ENCODE measurements at places on chromosomes 5 and 9. TPM values are rescaled to one million over a fixed set of nuclear protein-coding genes. Genes with fewer than 3 reads are reported as not detected.
A peak's percentile ranks its signal among the peaks of the same experiment; 100 is the strongest.

DNA sequence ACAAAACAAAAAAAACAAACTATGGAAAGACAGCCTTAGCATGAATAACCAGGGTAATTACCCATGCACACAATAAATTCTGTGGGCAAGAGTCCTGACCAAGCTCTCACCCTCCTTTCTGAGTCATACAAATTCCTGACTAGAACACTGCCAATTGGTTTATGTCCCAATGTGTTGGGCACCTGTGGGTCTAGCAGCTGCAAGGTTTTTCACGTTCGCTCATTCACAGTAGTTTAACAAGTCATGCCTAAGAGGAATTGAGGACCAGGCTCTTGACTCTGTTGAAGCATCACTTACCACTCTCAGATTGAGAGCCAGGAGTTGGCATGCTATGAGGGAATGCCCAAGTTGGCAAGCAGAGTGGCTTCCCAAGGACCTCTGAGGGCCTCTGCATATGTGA is 205.5 kb upstream of the SLC24A2 start:
- H3K27ac ChIP-seq = no peak overlapping the region
- H3K4me1 ChIP-seq = peaks cover 36% of the 10 kb centered on the region
- DNase-seq = no peak
- H3K4me3 ChIP-seq = no peak overlapping the region

DNA sequence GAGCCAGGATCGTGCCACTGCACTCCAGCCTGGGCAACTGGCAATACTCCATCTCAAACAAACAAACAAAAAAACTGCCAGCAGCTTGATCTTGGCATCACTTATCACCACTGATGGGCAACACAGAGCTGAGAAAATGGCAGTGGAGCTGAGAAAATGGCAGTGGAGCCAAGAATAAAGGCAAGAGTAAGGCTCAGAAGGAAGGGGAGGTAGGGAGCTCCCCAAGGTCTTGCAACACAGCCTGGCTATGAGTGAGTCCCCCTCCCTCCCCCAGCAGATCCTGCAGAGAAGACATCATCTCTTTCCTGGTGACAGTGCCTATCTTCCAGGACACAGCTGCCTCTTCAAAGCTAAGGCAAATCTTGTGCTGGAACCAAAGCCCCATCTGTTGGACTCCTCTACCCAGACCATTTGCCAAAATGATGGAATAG is 70.3 kb downstream of the UGCG start:
- H3K4me1 ChIP-seq = peaks cover 14% of the 10 kb centered on the region
- H3K27ac ChIP-seq = no peak overlapping the region
- H3K36me3 ChIP-seq = no peaks in the 10 kb centered on the region

DNA sequence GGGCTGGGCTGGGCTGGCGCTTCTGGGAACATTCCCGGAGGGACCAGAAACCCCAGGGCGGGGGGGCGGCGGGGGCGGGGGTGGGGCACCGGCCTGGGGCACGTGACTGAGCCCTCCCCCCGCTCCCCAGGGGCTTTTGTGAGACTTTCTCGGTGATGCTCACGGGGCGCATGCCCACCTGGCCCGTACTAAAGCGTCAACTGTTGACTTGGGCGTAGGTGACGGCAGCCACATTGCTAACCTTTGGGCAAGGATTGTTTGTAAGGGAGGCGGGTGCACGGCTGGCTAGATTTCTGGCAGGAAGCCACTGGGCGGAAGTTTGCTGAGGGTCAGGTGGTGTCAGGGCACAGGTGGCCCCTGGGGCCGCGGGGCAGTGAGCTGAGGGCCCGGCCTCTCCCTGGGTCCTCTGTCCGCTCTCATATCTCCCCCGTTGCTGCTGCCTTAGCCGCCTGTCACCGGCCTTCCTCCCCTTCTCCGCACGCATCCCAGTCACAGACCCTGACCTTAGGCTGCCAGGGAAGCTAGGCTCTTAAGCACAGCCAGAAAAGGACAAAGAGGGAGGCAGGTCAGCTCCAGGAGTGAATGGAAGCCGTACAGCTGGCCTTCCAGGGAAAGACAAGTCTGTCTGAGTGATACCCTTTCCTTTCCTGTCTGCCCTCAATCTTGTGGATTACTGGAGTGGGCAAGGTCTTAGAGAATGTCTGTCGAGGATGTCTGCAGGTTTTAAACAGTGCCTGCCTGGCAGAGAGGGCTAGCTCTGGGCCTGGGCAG is 812 bp downstream of the CACFD1 start:
- DNase-seq = no peak
- peak overlapping the region; percentile 69 for H3K27ac ChIP-seq
- peaks cover 15% of the 10 kb centered on the region for H3K4me1 ChIP-seq
- peak overlapping the region; percentile 81 for H3K4me3 ChIP-seq

DNA sequence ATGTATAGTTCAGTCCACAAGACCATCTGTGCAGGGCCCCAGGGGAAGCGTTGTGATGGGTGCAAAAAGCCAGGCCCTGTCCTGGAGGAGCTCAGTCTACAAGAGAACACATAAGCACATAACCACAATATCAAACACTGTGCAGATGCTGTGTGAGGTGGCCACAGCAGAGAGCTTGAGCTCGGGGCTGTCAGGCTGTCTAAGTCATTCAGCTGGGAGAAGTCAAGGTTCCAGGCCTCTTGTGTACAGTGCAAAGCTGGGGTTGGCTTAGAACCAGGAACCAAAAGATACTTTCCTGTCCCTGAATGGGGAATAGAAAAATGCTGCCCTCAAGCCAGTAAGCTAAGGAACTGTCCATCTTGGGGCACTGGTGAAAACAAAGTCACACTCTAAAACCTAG is 75.0 kb downstream of the PRDM6 start:
- no peak overlapping the region for H3K4me3 ChIP-seq
- H3K27ac ChIP-seq = no peak overlapping the region
- peaks cover 4% of the 10 kb centered on the region for H3K27me3 ChIP-seq
- DNase-seq = no peak

GRCh38 chr9:33044677-33045282 is 19.7 kb downstream of the DNAJA1 start:
- H3K4me3 ChIP-seq = peak overlapping the region; percentile 80
- H3K27me3 ChIP-seq = no peaks in the 10 kb centered on the region
- no peak for DNase-seq
- H3K36me3 ChIP-seq = peaks cover 12% of the 10 kb centered on the region

GRCh38 chr9:105672711-105673234 is 10.5 kb downstream of the TAL2 start:
- H3K36me3 ChIP-seq = no peaks in the 10 kb centered on the region
- H3K4me1 ChIP-seq = no peaks in the 10 kb centered on the region
- no peak for DNase-seq
- peaks cover 19% of the 10 kb centered on the region for H3K27me3 ChIP-seq

DNA sequence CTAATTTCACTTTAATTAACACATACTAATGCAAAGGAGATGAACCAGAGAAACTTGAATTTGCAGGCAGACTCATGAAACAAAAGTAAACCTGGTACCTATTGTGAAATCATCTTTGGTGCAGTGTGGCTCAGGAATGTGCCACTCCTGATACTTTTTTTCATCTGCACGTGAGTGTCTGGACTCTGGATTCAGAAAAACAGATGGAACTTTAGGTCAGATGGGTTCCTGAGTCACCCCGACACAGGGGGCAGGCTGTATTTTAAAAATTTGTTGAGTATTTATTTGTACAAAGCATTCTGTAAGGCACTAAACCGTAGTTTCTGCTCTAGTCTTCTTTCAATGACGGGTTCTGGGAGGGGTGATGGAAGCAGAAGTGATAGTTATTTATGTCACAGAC is 52.2 kb upstream of the TUT7 start:
- H3K27me3 ChIP-seq = no peaks in the 10 kb centered on the region
- no peak for DNase-seq
- H3K4me1 ChIP-seq = peaks cover 31% of the 10 kb centered on the region
- peak overlapping the region; percentile 86 for H3K27ac ChIP-seq
- peak overlapping the region; percentile 26 for H3K4me3 ChIP-seq

- H3K27me3 ChIP-seq = no peaks in the 10 kb centered on the region
- H3K4me3 ChIP-seq = no peak overlapping the region
- H3K27ac ChIP-seq = no peak overlapping the region
- H3K4me1 ChIP-seq = peaks cover 5% of the 10 kb centered on the region
Measured at GRCh38 chr9:133904346-133905090, 87.6 kb downstream of the VAV2 start.

GRCh38 chr9:73137286-73137899 is 14.3 kb upstream of the ANXA1 start:
- no peak overlapping the region for H3K27ac ChIP-seq
- no peaks in the 10 kb centered on the region for H3K27me3 ChIP-seq
- DNase-seq = no peak
- H3K36me3 ChIP-seq = no peaks in the 10 kb centered on the region

GRCh38 chr5:93107141-93107540 is 473.9 kb downstream of the NR2F1-AS1 start:
- no peak overlapping the region for H3K27ac ChIP-seq
- no peaks in the 10 kb centered on the region for H3K27me3 ChIP-seq
- no peak overlapping the region for H3K4me3 ChIP-seq
- no peak for DNase-seq

- no peak for DNase-seq
- H3K4me1 ChIP-seq = peaks cover 32% of the 10 kb centered on the region
- H3K4me3 ChIP-seq = peak overlapping the region; percentile 91
- no peaks in the 10 kb centered on the region for H3K36me3 ChIP-seq
- H3K27ac ChIP-seq = peak overlapping the region; percentile 81
Measured at GRCh38 chr5:113293068-113293974, 141.5 kb downstream of the TSSK1B start.

- H3K36me3 ChIP-seq = no peaks in the 10 kb centered on the region
- peaks cover 3% of the 10 kb centered on the region for H3K27me3 ChIP-seq
- peaks cover 45% of the 10 kb centered on the region for H3K4me1 ChIP-seq
- DNase-seq = no peak
- peak overlapping the region; percentile 83 for H3K27ac ChIP-seq
Measured at GRCh38 chr9:136093995-136094881, 851 bp downstream of the NACC2 start.

DNA sequence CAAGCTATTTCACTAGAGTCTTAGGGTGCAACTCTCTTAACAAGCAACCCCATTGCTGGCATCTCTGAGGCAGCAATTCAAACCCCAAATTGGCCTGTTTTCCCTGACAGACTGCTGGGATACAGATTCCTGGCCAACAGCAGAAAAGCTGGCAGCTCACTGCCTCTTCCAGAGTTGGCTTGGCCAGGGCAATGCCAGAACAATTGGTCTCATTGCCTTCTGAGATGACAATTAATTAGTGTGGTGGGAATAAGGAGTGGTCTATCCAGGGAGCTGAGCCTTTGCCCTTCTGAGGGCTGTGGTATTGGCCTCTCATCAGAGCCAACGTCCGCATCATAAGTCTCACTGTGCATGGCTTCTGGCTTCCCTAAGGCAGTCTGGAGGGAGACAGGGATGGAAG is 183.2 kb downstream of the GNAQ start:
- H3K4me1 ChIP-seq = peaks cover 19% of the 10 kb centered on the region
- H3K36me3 ChIP-seq = no peaks in the 10 kb centered on the region
- H3K4me3 ChIP-seq = no peak overlapping the region
- no peak for DNase-seq

GRCh38 chr5:180603076-180603594 is 11.8 kb upstream of the SCGB3A1 start:
- H3K27ac ChIP-seq = no peak overlapping the region
- H3K4me1 ChIP-seq = no peaks in the 10 kb centered on the region
- H3K27me3 ChIP-seq = no peaks in the 10 kb centered on the region
- H3K4me3 ChIP-seq = no peak overlapping the region

DNA sequence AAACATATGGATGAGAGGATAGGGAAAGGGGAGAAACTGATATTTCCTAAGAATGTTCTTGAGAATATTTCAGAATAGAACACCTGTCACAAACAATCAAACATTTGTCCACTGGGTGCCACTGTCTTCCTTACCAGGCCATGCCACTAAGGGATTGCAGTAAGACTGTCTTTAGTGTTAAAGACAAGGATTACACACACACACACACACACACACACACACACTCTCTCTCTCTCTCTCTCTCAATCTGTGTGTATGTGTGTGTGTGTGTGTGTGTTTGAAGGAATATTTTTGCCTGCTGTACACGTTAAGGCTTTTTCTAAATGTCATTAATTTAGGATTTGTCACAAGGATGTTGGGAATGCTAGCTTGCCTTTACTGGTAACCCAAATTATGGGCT is 54.4 kb downstream of the CCDC192 start:
- H3K36me3 ChIP-seq = no peaks in the 10 kb centered on the region
- no peaks in the 10 kb centered on the region for H3K27me3 ChIP-seq
- H3K4me3 ChIP-seq = no peak overlapping the region
- H3K27ac ChIP-seq = no peak overlapping the region
- H3K4me1 ChIP-seq = peaks cover 22% of the 10 kb centered on the region

GRCh38 chr5:59272809-59273427 is 620.6 kb downstream of the PDE4D start:
- H3K4me3 ChIP-seq = peak overlapping the region; percentile 28
- H3K27me3 ChIP-seq = no peaks in the 10 kb centered on the region
- no peaks in the 10 kb centered on the region for H3K36me3 ChIP-seq
- H3K27ac ChIP-seq = peak overlapping the region; percentile 0

- no peak overlapping the region for H3K27ac ChIP-seq
- peaks cover 2% of the 10 kb centered on the region for H3K27me3 ChIP-seq
- no peak for DNase-seq
- H3K4me3 ChIP-seq = no peak overlapping the region
- no peaks in the 10 kb centered on the region for H3K4me1 ChIP-seq
Measured at GRCh38 chr5:79535477-79536192, 21.7 kb upstream of the HOMER1 start.

- no peaks in the 10 kb centered on the region for H3K4me1 ChIP-seq
- H3K36me3 ChIP-seq = no peaks in the 10 kb centered on the region
- no peak overlapping the region for H3K27ac ChIP-seq
- peaks cover 10% of the 10 kb centered on the region for H3K27me3 ChIP-seq
- no peak overlapping the region for H3K4me3 ChIP-seq
Measured at GRCh38 chr9:135326633-135327152, 152.9 kb upstream of the PPP1R26 start.

GRCh38 chr5:37184748-37185364 is 64.3 kb downstream of the CPLANE1 start:
- H3K27me3 ChIP-seq = no peaks in the 10 kb centered on the region

- H3K27ac ChIP-seq = no peak overlapping the region
- peaks cover 1% of the 10 kb centered on the region for H3K36me3 ChIP-seq
- peaks cover 15% of the 10 kb centered on the region for H3K4me1 ChIP-seq
Measured at GRCh38 chr9:136013116-136013515, 51.9 kb upstream of the UBAC1 start.

GRCh38 chr5:56659971-56660370 is 155.4 kb upstream of the MAP3K1 start:
- H3K27ac ChIP-seq = no peak overlapping the region
- H3K4me3 ChIP-seq = no peak overlapping the region
- H3K36me3 ChIP-seq = no peaks in the 10 kb centered on the region
- H3K4me1 ChIP-seq = peaks cover 9% of the 10 kb centered on the region
- DNase-seq = no peak

GRCh38 chr9:109811876-109812275 is 31.9 kb downstream of the PALM2AKAP2 start:
- H3K4me1 ChIP-seq = peaks cover 4% of the 10 kb centered on the region
- no peaks in the 10 kb centered on the region for H3K27me3 ChIP-seq
- no peak overlapping the region for H3K4me3 ChIP-seq
- H3K27ac ChIP-seq = no peak overlapping the region

Gene ARHGEF28
- total RNA-seq = 9.3 TPM

Gene FBP2
- total RNA-seq = not detected

Gene ABO
- not detected for total RNA-seq

Gene NR4A3
- 1.2 TPM for total RNA-seq

Gene TBC1D9B
- total RNA-seq = 118 TPM

Gene PCDHA6
- total RNA-seq = 23.5 TPM

Gene NR6A1
- 0.39 TPM for total RNA-seq

Gene CYLC2
- not detected for total RNA-seq

Gene CDH18
- total RNA-seq = not detected

Gene OLFM1
- total RNA-seq = 1.2 TPM

Gene PELO
- 134 TPM for total RNA-seq

Gene CCDC192
- total RNA-seq = not detected

Gene PMPCA
- total RNA-seq = 64.8 TPM

Gene ARHGEF37
- 5.8 TPM for total RNA-seq

All from chondrocyte (in vitro differentiated cells).